Activated T-cell treated with anti-CD3 and anti-CD28 coated beads for 1 hour (primary cell): ENCODE measurements at places on chromosomes 4 and X.

- DNase-seq = no peak
These were observed 558.9 kb downstream of the SPOCK3 start for GRCh38 chr4:166675411-166675810.

GRCh38 chrX:30863974-30864373, 25.1 kb downstream of the TAB3 start:
- no peak for DNase-seq

DNA sequence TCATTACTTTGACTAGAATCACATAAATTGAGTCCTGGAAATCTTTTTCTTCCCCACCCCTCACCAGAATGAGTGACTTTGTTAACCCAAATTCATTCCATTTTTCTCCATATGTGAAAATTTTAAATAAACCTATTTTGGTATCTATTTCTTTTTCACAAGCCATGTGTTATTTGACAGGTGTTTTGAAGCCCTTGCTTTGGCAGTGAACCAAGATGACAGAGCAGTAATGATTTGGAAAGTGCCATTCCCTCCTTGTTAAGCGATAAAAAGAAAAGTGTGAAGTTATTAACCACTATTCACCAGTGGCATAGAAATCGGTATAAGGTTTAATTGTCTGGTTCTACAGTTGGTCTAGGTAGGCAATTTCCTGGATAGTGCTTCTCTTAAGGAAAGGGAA, 66.1 kb downstream of the POLA1 start:
- no peak for DNase-seq

DNA sequence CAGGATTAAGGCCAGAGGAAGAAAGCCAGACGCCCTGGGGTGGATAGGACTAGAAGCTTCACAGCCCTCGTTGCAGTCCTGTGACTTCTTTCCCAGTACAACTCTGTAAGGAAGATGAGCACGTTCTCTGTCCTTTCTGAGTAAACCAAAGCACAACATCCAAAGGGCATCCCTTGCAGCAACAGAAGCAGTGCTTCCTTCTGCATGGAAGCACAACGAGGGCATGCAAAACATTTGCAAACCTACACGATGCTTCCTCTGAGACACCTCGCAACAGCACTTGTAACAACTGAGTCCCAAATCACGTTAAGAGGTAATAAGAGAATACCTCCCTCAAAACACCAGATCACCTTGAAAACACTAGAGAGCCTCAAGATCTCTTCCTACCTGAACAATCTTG, 335.7 kb upstream of the RASGEF1B start:
- DNase-seq = no peak

DNA sequence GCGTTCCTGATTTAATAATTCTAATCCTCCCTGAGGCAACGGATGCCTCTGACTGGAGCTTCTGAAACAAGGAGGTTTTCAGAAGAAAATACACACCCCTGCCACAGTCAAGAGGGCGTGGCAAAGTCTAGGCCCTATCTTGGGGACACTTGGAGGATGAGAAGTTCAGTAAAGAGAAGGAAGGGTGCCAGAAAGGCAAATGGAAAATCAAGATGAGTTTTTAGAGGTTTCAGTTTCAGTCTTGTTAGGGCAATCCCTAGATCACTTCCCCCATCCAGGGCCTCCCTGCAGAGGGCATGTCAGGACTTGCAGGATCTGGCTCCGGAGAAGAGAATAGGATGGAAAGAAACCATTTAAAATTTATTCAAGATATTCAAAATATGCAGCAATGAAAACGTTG, 28.5 kb upstream of the FGF2 start:
- no peak for DNase-seq

GRCh38 chr4:183364025-183364424, 41.8 kb upstream of the CLDN24 start:
- DNase-seq = no peak

- DNase-seq = no peak
These were observed 29.6 kb downstream of the RASL11B start for GRCh38 chr4:52891743-52892142.

- DNase-seq = no peak
These were observed 8.7 kb upstream of the HPGDS start for GRCh38 chr4:94351319-94351718.

DNA sequence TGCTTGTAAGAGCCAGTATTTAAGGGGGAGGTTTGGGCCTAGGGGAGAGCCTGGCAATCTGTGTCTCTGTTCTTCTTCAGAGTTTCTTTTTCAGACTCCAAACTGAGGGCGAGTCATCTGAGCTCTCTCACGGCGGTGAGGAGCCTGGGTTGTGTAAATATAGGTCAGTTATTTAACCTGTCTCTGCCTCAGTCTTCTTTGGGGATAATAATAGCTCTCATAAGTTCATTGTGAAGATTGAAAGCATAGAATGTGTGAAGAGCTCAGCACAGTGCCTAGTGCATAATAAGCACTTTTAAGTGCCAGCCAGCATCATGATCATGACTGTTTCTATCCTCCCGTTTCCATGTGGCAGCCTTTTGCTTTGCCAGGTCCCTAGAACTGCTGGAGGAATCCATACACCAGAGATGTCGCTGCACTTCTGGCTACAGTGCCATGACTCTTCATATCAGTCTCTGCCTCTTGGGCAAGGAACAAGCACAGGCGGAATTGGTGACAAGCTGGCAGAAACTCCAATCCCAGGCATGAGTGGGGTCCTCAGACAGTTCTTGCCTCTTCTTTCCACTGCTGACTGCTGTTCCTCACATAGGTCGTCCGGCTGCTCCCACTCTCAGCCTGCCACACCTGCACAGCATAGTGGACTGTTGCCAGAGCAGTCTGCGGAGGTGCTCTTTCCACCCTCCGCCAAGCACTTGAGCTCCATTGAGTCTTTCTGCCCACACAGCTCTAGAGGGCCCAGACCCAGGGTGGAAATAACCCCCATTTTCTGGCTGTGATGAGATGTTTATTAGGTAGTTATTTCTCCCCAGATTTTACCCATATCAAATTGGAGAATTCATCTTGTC, 103.7 kb upstream of the MAML3 start:
- no peak for DNase-seq

DNA sequence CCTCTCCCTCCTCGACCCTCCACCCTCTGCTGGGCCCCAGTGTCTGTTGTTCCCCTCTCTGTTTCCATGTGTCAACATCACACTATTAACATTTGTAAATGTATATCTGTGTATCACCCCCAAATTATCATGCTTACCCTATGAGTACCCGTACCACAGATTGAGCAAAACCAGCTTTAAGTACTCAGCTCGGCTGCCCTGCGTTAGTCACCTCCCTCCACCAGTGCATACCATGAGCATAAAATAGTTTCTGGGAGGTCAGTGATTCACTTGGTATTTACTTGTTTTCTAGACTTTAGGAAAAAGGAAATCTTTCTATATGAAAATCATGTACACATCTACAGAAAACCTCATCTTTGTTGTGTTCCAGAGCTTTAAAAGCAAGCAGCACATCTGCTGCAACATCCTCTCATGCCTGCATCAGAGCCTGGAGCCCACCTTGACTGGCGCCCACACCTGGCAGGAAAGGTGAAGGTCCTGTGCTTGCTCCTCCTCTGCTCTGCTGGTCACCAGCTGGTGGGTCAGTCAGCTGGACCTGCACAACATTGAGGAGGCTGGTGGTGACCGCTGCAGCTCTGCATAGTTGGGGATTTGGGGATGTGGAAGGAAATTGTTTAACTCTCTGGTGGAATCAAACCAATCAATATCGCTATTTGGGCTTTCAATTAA, 214.4 kb upstream of the KLF3 start:
- no peak for DNase-seq

DNA sequence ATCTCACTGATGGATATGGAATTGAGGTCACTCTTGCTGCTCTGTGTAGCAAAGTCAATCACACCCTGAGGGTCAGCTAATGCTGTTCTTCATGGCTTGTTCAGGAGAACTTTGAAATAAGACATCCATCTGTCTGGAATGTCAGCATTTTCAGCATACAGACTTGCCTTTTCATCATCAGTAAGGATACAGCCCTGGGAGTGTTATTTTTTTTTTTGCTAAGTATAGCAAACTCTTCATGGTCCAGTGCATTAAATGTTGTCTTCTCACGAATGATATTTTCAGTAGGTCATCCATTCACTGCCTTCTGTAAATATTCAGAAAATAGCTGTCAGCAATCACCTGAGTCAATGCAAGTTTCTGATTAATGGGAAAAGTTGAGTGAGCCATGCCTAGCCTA, 268.8 kb upstream of the SMIM31 start:
- no peak for DNase-seq

GRCh38 chrX:20001588-20001987, 10.7 kb upstream of the BCLAF3 start:
- DNase-seq = no peak
